ENCODE measurements at places on chromosomes 11 and 22. TPM values are rescaled to one million over a fixed set of nuclear protein-coding genes. Genes with fewer than 3 reads are reported as not detected.

- H3K27ac ChIP-seq, result no peak overlapping the region
- H3K4me3 ChIP-seq, result no peak overlapping the region
- H3K4me1 ChIP-seq, result no peaks in the 10 kb centered on the region
- DNase-seq, result no peak
- no peaks in the 10 kb centered on the region for H3K27me3 ChIP-seq
These were observed 82.2 kb downstream of the DEPDC5 start for GRCh38 chr22:31836010-31836409.

DNA sequence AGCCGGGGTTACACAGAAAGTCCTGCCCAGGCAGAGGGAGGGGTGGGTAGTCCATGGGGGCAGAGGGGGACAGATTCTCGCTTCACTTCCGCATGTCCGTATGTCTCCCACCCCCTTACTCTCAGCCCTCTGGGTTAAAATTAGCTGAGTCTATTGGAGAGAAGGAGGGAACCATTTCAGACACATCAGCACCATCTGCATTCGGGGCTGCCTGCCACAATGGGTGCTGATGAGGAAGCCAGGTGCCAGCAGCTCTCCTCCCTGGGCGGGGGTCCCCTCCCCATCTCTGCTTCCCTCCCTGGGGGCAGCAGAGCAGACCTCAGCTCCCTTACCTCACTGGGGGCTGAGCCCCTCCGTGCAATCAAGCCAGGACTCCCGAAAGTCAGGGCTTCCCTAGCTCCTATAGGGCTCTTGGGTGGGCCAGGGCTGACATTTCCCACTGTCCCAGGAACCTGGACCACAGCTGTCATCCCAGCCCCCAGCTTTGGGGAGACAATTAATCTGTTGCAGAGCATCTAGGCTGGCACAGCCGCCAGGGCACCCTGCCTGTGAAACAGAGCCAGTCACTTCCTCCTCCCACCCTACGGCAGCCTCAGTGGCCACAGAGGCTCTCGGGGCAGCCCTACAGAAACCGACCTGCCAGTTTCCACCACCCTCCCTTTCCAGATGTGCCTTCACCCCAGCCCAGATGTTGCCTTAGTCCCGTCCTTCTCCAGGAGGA lies 67.3 kb downstream of the PDE2A start:
- no peaks in the 10 kb centered on the region for H3K36me3 ChIP-seq
- no peak for DNase-seq
- H3K4me1 ChIP-seq, result no peaks in the 10 kb centered on the region
- H3K4me3 ChIP-seq, result no peak overlapping the region
- H3K27me3 ChIP-seq, result no peaks in the 10 kb centered on the region

DNA sequence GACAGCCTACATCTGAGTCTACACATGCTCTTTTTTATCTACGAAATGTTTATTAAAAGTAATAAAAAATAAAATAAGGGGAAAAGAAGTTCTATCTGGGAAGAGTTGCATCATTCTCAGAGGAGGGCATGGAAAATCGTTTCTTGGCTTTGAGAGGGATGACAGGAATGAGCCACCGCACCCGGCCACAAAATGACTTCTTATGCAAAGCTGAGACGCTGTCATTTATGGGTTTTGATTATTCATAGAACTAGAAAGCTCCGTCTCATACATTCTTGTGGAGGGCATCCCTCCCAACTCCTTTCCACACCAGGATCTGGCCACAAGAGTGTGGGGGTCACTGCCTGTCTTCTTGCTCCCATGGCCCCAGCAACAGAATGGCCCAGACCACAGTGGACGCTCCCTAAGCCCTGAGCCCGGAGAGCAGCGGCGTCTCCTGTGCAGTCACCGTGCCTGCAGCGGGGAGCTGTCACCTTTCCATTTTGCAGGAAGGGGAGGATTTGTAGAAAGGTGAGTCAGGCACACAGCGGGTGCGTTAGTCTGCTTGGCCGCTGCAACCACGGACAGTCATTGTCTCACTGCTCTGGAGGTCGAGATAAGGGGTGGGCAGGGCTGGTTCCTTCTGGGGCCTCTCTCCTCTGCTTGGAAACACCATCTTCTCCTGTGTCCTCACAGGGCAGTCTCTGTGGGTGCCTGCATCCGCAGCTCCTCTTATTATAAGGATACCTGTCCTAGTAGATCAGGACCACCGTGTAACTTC lies 1388.7 kb downstream of the BRD1 start:
- H3K27ac ChIP-seq, result no peak overlapping the region
- peak; percentile 11 for DNase-seq
- no peaks in the 10 kb centered on the region for H3K4me1 ChIP-seq
- H3K4me3 ChIP-seq, result no peak overlapping the region

GRCh38 chr11:119614222-119615002 lies 114.6 kb downstream of the NECTIN1 start:
- H3K27me3 ChIP-seq, result no peaks in the 10 kb centered on the region
- H3K36me3 ChIP-seq, result no peaks in the 10 kb centered on the region
- no peak for DNase-seq
- H3K4me3 ChIP-seq, result no peak overlapping the region

- H3K27me3 ChIP-seq, result no peaks in the 10 kb centered on the region
- no peak overlapping the region for H3K4me3 ChIP-seq
- H3K27ac ChIP-seq, result no peak overlapping the region
- no peak for DNase-seq
- no peaks in the 10 kb centered on the region for H3K36me3 ChIP-seq
These were observed 92.3 kb upstream of the CD44 start for GRCh38 chr11:35046681-35047080.

DNA sequence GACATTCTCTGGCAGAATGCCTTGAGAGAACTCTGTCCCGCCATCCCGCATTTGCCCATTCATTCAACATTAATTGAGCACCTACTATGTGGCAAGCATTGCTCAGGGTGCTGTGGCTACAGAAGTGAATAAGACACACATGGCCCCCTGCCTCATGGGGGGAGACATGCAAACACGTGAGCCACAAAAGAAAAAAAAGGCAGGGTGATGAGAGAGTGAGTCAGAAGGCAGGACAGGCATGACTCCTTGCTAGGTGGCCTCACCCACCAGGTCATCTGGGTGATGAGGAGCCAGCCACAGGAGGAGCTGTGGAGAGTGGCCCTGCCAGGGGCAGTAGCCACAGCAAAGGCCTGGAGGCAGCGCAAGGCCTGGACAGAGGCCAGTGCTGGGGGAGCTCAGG lies 4.9 kb downstream of the CHRM4 start:
- no peaks in the 10 kb centered on the region for H3K27me3 ChIP-seq
- H3K27ac ChIP-seq, result no peak overlapping the region
- H3K36me3 ChIP-seq, result no peaks in the 10 kb centered on the region
- no peak overlapping the region for H3K4me3 ChIP-seq

GRCh38 chr22:47169801-47170140 lies 407.3 kb downstream of the TBC1D22A start:
- H3K36me3 ChIP-seq, result no peaks in the 10 kb centered on the region
- no peak overlapping the region for H3K27ac ChIP-seq
- peak; percentile 59 for DNase-seq
- H3K4me3 ChIP-seq, result no peak overlapping the region
- no peaks in the 10 kb centered on the region for H3K27me3 ChIP-seq

DNA sequence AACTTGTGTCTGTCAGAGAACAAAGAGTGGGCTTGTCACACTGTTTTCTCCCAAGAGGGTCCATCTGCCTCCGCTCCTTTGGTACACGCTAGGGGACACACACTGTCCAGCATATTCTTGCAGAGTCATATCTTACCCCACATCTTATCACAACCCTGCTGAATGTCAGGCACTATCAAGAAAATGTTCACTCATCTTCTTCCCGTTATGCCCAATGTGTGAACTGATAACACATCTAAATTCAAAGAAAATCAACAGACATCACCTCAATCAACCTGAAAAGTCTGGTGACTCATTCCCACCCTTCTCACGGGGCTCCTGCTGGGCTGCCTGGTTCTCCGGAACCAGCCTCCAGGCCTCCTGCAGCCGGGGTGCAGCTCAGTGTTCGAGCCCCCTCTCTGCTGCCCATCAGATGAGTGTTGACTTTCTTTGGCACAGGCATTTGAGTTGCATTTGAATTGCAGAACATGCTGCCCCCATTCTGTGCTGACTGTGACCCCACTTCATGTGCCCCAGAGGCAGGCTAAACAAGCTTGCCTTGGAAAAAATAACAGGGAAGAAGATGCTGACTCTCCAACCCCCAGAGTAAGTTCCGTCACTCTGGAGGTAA lies 19.4 kb downstream of the GRAP2 start:
- no peak overlapping the region for H3K27ac ChIP-seq
- H3K36me3 ChIP-seq, result no peaks in the 10 kb centered on the region
- H3K4me1 ChIP-seq, result no peaks in the 10 kb centered on the region
- no peaks in the 10 kb centered on the region for H3K27me3 ChIP-seq
- H3K4me3 ChIP-seq, result no peak overlapping the region
- DNase-seq, result no peak

Gene SIK2
- total RNA-seq, result 21.9 TPM

Gene NDUFC2
- 105 TPM for total RNA-seq

Gene FUT4
- 9.7 TPM for total RNA-seq

Gene COMMD9
- total RNA-seq, result 37.5 TPM

Gene ANO1
- 136 TPM for total RNA-seq

Gene NAALAD2
- 0.42 TPM for total RNA-seq

Gene OR5D18
- not detected for total RNA-seq

Gene PRR5L
- total RNA-seq, result 15.3 TPM

Gene DBX1
- total RNA-seq, result not detected

Gene APOBEC3H
- total RNA-seq, result not detected

Gene TMPRSS4
- not detected for total RNA-seq

Gene KMT5B
- 39.9 TPM for total RNA-seq

Gene SLC16A8
- 0.81 TPM for total RNA-seq

Gene ANO3
- 0.55 TPM for total RNA-seq

Gene UQCR10
- 42.4 TPM for total RNA-seq

Data from aorta (tissue), 5 donors.